ENCODE measurements at places on chromosomes 2 and 18.

GRCh38 chr18:31648966-31649429, 35.4 kb downstream of the B4GALT6 start:
- no peak for DNase-seq

- DNase-seq, result no peak
Measured at GRCh38 chr2:37366773-37367172, 22.3 kb downstream of the QPCT start.

DNA sequence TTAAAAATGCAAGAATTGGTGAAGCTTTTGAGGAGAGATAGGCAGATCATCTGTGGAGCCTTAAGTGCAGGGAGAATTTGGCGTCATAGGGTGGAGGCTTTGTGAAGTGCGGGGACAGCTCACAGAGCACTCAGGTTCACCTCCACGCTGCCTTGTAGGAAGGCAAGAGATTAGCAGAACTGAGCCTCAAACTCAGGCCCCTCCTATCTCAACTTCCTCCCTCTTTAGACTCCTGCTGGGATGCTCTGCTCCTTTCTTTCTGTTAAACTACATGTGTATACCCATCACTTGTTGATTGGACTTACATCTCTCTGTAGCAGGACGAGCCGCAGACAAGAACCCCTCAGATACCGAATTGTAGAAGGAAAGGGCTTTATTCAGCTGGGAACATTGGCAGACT, 422.2 kb downstream of the SETBP1 start:
- DNase-seq, result no peak

DNA sequence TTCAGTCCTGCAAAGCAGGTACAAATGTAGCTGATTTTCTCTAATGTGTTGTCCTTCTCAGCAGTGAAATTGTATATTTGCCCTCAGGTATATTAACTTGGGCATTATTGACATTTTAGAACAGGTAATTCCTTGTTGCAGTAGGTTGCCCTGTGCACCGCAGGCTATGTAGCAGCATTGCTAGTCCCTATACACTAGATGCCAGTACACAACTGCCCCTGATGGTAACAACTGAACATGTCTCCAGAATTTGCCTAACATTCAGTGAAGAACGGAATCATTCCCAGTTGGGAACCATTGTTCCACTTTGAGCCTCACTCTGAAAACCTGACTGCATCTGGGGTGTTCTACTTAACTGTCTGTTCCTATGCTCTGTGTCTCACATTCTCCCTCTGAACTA, 23.1 kb upstream of the TFPI start:
- no peak for DNase-seq

DNA sequence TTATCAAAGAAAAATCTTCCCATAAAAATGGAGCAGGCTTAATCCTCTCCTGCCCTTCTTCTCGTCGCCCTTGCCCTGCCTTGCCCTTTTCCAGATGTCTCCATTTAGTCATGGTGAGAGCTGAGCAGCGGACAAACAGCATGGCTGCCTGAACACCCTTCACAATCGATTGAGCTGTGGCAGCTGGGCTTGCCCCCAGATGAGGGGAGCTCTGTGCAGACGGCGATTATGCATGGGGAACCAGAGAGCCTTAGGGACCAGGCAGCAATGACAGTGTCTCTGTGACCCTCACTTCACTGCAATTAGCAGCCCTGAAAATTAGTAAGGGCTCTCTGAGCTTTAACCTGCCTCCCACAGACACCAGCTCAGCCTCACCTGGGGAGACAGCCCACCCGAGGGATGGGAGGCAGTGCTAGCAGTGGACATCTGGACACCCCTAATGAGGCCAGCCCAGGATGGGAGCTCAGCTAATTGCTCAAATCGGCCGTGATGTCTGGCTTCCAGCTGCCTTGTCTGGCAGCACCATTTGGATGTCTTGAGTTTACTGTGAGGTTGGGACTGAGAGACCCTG, 365.7 kb downstream of the TNS1 start:
- DNase-seq, result no peak

GRCh38 chr2:72750977-72751639, 74.7 kb downstream of the EXOC6B start:
- no peak for DNase-seq

GRCh38 chr2:85255813-85256594, 71.8 kb downstream of the TGOLN2 start:
- no peak for DNase-seq

DNA sequence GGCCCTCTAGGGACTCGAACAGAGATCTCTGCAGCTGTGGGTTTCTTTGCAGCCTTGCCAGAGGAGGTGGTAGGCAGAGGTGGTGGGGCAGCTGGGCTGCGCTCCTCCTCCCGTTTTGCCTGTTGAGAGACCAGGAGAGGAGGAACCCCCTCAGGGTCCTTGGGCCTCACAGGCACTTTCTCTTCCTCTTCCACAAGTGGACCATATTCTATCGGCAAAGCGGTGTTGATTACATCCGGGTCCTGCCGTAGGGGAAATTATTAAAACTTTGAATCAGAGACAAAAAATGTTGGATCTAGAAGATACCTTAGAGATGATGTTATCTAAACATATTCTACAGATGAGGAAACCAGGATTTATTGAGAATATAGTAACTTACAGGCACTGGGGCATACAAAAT, 78.5 kb downstream of the CLIP4 start:
- no peak for DNase-seq

- no peak for DNase-seq
Measured at GRCh38 chr2:37737507-37737906, 66.1 kb upstream of the CDC42EP3 start.

DNA sequence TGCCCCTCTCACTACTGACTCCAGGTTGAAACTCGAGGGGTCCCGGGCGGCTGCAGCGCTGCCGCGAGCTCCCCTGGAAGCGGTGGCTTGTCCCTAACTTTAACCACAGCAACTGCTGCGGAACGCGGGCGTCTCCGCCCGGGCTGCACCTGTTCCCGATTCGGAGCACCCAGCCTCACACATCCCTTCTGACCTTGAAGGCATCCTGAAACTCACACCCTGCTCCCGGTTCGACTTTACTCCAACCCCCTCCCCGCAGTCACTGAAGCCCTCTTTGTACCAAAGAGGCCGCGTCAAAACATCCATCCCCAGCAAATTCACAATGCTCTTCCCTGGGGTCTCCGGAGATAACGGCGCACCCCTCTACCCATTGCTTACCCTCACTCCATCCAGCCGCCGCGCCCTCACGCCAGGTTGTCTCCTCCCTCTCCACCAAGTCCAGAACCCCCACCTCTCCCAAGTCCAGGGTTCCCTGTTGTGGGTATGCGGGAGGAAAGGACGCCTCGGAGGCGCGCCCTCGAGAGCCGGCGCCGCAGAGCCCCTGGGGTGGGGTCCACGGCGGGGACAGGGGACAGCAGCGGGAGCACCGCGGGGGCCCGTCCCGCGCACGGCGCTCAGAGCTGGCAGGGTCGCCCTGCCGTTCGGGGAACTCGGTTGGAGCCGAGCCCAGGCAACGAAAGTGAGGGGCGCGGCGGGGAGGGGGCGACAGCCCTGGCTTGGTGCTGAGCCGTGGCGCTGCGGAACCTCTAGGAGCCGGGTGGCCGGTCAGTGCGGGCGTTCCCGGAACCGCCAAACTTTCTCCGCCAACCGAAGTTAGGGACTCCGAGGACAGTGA, 934 bp downstream of the MYO5B start:
- no peak for DNase-seq

DNA sequence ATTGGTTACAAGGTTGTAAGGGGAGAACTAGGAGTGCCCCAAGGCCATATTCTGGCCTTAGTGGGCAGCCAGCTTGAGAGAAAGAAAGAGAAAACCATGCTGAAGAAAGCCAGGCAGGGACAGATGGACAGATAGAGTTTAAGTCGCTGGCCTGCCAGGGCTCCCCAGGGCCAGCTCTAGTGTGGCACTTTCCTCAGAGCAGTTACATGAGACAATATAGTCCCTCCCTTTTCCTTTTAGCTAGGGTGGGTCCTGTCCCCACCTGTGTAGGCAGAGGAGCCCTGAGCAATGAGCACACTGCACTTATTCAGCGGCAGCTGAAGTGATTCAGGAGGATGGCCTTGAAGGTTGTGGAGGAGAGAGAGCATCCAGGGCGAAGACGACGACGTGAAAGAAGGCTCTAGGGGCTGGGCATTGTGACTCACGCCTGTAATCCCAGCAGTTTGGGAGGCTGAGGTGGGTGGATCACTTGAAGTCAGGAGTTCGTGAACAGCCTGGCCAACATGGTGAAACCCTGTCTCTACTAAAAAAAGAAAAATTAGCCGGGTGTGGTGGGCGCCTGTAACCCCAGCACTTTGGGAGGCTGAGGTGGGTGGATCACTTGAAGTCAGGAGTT, 152.0 kb upstream of the SLC1A4 start:
- DNase-seq, result no peak

GRCh38 chr2:151325581-151326095, 31.8 kb upstream of the TNFAIP6 start:
- DNase-seq, result no peak

DNA sequence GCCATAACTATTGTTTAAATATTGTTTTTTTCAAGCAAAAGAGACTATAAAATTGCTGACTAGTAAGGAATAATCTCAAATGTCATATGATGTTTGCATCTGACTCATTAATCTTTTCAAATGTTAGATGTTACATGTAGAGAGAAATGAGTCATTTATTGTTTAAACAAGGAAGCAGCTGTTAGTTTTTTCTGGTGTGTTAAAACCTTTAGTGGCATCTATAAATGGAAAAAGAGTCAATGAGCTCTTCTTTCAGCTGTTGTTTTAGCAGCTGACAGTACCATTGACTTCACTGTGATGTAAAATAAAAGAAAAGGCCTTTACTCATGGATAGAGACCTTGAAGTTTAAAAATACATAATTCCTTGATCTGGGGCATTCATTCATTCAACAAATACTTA, 1.8 kb upstream of the KLHL41 start:
- peak; percentile 32 for DNase-seq

- DNase-seq, result no peak
Measured at GRCh38 chr2:101737478-101738255, 40.2 kb downstream of the MAP4K4 start.

- no peak for DNase-seq
Measured at GRCh38 chr2:105828558-105828957, 83.8 kb downstream of the NCK2 start.

- no peak for DNase-seq
Measured at GRCh38 chr18:8351161-8351560, 258.1 kb upstream of the RAB12 start.

- DNase-seq, result no peak
Measured at GRCh38 chr2:23361152-23361551, 23.8 kb upstream of the KLHL29 start.

DNA sequence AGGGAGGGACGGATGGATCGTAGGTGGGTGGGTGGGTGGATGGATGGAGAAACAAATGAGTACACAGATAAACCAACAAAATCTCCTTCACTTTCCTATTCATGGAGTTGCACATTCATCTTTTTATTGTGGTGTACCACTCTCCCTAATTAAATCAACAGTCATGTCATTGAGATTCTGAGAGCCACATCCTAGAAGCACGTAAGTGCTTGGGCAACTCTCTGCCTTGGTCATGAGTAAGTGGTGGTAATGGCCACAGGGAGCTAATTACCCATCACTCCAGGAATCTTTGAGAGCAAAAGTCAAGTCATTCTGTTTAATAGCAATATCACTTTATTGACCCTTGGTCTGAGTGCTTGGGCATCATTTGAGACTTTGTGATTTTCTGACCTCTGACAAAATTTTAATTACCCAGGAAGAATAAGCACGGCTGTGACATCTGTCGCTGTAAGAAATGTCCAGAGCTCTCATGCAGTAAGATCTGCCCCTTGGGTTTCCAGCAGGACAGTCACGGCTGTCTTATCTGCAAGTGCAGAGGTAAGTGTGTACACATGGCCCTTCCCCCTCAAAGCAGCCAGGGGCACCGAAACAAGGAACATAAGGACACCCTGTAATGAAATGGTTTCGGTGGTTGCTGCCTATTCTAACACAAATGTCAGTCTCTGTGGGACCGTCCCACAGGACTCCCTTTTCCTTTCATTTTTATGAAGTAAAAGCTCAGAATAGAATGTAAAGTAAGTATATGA, 85.9 kb downstream of the FEZ2 start:
- no peak for DNase-seq

DNA sequence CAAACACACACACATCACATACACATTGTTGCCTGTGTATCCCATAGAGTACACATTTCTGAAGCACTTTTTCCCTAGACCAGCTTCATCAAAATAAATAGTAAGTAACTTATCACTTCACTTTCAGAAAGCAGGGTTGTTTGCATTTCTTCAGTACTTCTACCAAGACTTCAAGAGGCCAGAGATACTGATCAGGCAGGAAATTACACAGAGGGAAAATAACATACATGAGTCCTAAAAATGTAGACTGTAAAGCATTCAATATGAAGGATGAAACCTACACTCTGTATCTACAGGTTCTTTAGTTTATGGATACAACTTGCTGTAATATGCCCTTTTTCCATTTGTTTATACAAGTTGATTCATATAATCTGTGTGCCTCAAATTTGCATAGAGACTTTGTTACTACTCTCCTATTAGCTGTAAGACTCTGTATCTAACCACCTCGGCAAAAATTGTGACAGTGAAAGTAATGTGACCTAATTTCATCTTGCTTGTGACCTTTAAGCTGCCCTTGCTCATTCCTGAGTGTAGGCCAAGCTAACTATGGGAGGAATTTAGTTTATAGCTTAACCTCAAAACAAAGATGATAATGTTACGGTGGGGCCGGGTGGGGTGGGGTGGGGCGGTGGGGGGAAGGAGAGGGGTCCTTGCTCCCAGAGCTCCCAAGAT, 228.9 kb upstream of the SPOPL start:
- no peak for DNase-seq

GRCh38 chr2:64562148-64562784, 38.1 kb downstream of the AFTPH start:
- no peak for DNase-seq

- no peak for DNase-seq
Measured at GRCh38 chr2:189900726-189901125, 116.5 kb downstream of the PMS1 start.

- DNase-seq, result no peak
Measured at GRCh38 chr18:72848503-72849237, 19.1 kb downstream of the NETO1 start.

GRCh38 chr18:58827886-58828285, 36.8 kb upstream of the ZNF532 start:
- no peak for DNase-seq

DNA sequence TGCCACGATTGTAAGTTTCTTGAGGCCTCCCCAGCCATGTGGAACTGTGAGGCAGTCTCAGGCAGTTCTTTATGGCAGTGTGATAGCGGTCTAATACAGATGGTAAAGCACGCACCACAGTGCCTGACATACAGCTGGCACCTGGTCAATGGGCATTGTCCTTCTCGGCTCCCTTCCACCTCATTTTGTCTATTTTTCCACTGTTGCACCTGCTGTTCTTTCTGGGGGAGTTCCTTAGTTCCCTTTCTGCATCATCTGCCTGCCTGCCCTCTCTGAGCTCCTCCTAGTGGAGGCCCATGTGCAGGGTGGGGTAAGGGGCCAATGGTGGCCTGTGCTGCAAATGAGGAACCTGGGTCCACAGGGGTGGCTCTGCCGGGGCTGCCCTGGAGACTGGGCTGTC, 157.6 kb downstream of the LPIN1 start:
- no peak for DNase-seq

GRCh38 chr2:144937910-144938709, 418.2 kb upstream of the ZEB2 start:
- peak; percentile 42 for DNase-seq

- peak; percentile 16 for DNase-seq
Measured at GRCh38 chr2:126655500-126656430, at the start of gene GYPC. Gene GYPC (plus strand): TSS chr2:126656158. CDS start chr2:126656264, 106 bp downstream.

Data from amniotic stem cell (primary cell).